Left ventricle myocardium superior (tissue), 1 donor: ENCODE measurements at places on chromosomes 5 and 9.

DNA sequence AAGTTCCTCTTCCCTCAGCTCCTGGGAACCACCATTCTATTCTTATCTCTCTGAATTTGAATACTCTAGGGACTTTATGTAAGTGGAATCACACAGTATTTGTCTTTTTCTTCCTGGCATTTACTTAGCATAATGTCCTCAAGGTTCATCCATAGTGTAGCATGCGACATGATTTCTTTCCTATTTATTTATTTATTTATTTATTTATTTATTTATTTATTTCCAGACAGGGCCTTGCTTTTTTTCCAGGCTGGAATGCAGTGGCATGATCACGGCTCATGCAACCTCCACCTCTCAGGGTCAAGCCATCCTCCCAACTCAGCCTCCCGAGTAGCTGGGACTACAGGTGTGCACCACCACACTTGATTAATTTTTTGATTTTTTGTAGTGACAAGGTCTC, 142.1 kb downstream of the GPBP1 start:
- DNase-seq: no peak

DNA sequence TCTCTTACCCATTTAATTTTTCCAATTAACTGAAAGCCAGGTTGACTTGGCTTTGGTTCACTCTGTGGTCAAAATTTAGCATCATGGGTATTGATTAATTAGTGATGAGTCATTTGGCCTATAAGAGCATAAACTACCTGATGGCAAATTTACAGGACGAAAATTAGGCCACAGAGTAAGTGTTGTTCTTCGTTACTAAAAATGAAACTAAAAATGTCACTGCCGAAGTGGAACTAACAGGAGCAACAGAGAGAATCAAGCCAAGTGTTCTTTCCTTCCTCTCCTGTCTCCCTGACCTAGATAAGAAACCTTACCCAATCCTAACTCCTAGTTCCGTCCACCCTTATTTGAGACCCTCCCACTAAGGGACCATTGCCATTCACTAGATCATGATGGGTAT, 176.9 kb downstream of the RAB3C start:
- DNase-seq: no peak

- no peak for DNase-seq
Observed at GRCh38 chr9:70947086-70947485, 174.3 kb downstream of the TRPM3 start.

DNA sequence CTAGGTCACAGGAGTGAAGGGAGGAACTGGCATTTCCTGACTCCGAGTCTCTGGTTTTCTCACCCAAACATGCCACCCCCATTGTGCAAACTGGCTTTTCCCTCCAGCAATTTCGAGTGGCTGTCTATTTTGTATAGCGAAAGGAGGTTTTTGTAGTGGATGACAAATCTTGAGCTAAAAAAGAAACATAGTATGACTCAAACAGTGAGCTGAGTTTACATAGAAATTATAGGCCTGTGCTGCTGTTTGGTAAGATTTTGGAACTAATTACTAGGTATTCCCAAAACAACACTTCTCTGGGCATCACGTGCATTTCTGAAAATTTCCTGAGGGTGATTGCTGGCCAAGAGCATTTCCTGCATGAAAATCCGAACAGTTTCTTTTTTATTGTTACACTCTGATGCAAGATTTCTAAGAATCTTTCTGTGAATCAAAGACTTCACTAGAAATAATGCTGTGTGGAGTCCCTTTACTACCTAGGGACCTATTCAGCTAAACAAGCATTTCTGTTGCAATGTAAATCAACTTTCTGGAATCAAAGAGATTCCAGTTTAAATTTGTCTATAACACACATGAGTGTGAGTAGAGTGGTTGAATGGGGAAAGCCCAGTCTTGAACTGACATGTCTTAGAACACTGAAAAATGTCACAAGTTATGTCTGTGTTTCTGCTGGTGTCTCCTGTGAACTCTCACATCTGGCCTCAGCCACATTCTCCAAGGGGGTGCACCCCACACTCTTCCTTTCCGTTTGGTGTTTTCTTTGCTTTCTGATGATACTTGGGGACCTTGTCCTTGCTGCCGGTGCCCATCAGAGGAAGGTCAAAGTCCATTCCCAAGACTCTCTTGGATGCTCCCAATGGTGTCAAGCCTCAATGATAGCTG, 33.3 kb upstream of the DAPK1 start:
- DNase-seq: no peak

- DNase-seq: no peak
Observed at GRCh38 chr9:90772386-90772785, 29.2 kb upstream of the SYK start.

DNA sequence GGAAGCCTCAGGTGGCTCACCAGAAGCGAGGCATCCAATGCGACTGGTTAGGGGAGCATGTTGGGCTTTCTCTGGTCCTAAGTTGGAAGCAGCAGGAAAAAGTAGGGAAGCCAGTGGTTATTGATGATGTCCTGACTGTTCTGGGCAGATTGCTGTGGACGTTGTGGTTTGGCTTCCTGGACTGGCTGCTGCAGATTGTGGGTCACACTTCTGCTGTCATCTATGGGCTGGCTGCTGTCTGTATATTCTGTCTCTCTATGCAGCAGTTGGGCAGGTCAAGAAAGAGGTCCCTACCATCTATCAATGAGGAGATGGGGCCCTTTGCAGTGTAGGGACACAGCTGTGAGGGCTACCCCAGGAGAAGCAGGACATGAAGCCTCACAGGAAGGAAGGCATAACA, 13.5 kb upstream of the MARCHF6 start:
- DNase-seq: no peak

DNA sequence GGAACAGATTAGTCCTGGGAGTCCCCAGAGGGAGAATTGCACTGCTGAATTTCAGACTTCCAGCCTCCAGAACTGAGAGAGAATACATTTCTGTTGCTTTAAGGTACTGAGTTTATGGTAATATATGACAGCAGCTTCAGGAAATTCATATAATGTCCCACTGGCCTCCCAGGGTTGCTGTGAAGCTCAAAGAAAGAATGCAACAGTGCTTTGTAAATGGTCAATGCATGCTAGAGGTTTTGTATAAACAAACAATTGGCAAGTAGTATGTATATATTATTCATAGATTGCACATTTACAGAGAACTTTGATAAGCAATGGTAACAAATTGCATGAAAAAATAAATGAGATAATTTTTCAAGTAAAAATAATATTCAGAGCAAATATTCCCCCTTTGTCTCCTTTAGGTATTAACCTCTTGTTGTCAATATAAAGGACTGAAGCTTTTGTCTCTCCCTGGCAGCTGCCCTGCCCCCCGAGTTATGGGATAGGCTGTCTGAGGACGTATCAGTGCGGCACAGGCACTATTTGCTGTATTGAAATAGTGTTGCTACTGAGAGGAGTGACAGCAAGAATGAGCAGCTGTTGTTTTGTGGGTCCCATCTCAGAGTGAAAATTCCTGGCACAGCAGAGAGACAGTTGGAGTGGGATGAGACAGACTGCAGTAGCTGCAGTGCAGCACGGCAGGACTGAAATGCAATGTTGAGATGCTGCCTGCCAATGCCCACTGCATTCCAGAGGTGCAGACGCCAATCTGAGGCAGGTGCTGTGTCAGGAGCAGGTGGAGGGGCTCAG, 194.2 kb upstream of the GLRA1 start:
- no peak for DNase-seq

GRCh38 chr5:159330131-159330800, at the start of gene IL12B:
IL12B (minus strand) TSS chr5:159330487; CDS start chr5:159326782, 3,705 bp downstream.
- no peak for DNase-seq

- DNase-seq: no peak
Observed at GRCh38 chr5:36839489-36840476, 36.8 kb upstream of the NIPBL start.

GRCh38 chr9:101030086-101030391, 1.5 kb downstream of the PLPPR1 start:
- DNase-seq: no peak

GRCh38 chr5:134394932-134395331, 16.7 kb downstream of the CDKN2AIPNL start:
- DNase-seq: no peak

DNA sequence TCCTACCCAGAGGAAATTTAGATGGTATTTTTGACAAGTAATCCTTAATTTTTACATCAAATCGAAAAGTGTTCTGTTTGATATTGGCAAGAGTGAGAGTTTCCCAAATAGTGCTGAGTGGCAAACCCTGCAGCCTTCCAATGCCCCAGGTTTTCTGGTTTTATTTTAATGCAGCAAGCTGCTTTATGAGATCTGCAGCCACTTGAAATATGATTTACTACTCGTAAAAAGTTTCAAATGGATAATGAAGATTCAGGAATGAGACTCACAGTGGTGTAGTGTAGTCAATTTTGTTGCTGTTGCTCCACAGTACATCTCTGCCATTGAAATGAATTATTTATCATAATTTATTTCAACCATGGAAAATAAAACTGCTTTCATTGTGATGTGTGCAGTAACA, 23.6 kb upstream of the TLX3 start:
- no peak for DNase-seq

DNA sequence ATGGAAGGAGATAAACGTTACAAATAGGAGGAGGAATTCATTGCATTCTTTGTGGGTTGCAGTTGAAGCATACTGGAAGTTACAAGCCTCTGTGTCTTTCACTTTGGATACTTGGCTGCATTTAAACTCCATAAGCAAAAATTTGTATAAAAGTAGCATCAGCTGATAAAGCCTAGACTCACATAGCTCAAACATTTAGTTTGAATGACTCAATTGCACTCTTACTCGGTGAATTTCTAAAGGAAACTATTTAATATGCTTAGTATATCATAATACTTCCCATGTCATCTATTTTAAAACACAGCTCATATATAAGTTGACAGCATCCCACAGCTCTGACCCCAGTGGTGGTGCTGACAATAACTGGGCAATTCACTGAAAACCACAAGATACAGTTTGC, 596.6 kb upstream of the ZNF608 start:
- DNase-seq: no peak

GRCh38 chr5:95723632-95724369, 7.3 kb upstream of the RHOBTB3 start:
- DNase-seq: peak; percentile 58

GRCh38 chr5:102290004-102290403, 6.1 kb downstream of the SLCO4C1 start:
- DNase-seq: no peak

- no peak for DNase-seq
Observed at GRCh38 chr5:141867139-141867538, 11.1 kb downstream of the PCDH1 start.

DNA sequence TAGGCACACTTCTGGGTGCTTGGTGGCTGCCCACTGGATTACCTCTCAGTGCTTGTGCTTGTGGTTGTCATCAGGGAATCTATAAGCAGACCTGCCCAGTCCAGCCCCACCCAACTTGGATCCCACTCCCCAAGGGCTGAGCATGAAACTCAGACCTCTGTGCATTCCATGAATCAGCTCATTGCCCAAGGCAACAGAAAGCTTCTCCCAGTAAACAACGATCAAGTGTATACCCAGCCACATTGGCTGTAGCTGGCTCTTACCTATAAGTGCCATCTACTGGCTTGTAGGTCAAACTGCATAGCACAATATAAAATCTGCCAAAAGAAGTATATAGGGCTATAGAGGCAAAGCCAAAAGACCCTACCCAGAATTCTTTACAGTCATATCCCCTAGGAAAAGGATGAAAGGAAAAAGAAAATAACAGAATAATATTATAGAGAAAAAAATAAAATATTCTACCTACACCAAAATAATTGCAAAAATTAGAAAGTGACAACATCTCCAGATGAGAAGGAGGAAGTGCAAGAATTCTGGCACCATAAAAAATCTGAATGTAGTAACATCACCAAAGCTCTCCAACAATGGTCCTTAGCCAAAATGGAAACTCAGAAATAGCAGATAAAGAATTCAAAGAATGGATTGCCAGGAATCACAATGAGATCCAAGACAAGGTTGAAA, 321.0 kb upstream of the TRPC7 start:
- no peak for DNase-seq

DNA sequence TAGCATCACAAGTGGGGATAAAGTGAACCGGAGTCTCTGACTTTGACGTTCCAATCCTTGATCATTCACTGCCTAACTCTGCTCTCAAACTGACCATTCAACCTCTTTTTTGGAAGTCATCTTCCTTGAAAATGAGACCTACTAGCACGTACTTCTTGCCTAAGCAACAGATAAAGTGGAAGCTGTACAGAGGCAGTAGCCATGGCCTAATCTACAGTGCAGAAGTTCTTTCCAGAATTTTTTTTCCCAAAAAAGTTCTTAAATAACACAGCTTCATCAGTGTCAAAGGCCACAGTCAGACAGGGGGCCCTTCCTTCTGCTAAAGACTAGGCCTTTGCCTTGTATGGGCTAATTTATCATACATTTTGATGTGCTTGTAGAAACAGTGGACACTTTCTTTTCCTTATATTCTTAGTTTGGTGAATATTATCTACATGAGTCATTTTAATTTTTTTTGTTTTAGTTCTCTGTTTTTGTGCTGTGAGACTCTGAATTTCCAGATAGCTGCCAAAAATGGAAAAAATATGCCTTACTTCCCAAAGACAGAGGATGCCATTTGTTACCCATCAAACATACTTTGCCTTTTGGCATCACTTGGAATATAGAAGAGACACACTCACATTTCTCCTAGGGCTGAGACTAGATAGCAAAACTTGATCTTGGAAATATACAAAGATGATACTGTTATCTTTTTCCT, 96.3 kb upstream of the VCAN start:
- no peak for DNase-seq

DNA sequence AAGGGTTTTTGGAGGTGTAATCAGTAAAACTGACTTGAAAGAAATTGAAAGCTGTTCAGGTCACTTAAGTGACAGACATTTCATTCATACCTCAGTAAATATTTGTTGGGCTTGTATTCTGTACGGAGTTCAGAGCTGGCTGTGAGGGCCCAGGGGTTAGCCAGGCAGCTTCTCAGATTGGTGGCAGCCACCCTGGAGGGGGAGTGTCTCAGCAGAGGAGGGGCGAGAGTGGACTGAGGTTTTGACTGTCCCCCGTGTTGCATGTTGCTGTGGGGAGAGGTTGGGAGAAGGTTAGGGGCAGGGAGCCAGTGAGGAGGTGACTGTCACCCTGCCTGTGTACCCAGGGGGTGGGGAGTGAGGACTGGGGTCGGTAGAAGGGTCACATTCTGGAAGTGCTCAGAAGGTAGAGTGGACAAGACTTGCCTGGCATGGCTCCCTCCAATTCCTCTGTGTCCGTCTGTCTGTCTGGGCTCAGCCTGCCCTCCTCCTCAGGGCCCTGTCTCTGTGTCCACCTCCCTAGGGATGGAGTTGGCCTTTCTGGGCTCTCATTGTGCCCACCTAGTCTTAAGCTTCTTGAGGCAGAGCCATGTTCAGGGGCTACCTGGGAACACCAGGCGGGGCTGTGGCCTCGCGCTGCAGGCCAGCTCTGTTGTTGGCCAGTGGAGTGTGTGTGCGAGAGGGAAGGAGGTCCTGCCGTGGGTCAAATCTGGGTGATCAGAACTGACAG, 4.4 kb downstream of the PHF2 start:
- DNase-seq: no peak

DNA sequence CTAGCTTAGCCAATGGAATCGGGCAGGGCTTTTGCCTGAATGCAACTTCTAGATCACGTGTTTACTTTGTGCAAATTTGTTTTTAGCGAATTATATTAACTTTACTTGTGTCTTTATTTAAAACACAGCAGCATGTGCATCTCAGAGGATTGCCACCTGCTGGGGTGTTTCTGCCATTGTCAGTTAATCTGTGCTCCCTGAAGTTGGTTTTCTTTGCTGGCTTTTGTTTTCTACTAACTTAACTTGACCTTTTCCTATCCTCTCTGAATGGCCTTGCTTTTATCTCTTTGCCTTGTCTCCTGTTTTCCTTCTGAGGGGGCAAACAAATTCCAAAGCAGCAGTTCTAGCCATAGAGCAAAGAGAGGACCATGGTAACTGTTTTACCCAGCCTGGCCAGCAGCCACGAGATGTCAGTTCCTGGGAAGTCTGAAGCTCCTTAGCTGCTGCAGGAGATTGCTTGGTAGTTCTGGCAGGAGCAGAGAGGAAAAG, 67.6 kb downstream of the ARHGEF28 start:
- DNase-seq: no peak

GRCh38 chr5:159094745-159095144, 5.0 kb downstream of the EBF1 start:
- DNase-seq: peak; percentile 74
